Epithelial cell of proximal tubule (primary cell): ENCODE measurements at places on chromosomes 6 and 20.

DNA sequence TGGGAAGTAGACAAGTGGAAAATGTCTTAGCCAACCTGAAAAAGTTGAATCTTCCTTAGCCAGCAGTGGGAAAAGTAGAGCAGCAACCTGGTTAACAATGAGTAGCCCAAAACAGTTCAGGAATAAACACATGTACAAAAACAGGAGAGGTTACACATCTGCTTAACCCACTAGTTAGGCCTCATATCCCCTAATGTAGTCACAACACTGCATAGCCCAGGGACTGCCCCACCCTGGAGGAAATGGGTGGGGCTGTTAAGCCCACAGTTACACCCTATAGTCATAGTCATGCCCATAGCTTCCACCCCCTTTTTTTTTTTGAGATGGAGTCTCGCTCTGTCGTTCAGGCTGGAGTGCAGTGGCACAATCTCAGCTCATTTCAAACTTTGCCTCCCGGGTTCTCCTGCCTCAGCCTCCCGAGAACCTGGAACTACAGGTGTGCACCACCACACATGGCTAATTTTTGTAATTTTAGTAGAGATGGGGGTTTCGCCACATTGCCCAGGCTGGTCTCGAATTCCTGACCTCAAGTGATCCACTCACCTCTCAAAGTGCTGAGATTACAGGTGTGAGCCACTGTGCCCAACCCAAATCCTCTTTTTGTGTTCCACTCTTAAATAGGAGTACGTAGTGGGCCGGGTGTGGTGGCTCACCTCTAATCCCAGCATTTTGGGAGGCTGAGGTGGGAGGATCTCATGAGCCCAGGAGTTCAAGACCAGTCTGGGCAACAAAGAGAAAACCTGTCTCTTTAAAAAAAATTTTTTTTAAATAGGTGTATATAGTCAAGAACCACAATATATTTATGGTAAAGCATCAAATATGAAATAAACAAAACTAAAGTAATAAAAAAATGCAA lies 24.5 kb downstream of the ILRUN start:
- DNase-seq, result no peak

DNA sequence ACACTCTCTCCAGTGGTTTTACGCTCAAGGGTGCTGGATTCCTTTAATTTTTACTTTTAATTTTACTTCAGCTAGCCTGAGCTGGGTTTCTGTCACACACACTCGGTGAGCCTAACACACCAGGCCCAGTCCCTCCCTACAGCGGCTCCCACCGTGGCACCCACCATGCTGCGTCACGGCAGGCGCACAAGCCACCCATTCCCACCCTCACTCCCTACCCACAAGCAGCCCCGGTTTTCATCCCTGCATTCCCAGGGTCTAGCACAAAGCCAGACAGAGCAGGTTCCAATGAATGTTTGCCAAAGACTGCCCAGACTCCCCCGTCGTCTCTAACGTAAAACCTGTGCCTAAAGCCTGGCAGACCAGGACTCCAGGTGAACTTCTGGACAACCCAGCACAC lies 50.3 kb downstream of the MYH7B start:
- no peak for DNase-seq

GRCh38 chr20:20892328-20892727 lies 179.9 kb upstream of the RALGAPA2 start:
- no peak for DNase-seq

DNA sequence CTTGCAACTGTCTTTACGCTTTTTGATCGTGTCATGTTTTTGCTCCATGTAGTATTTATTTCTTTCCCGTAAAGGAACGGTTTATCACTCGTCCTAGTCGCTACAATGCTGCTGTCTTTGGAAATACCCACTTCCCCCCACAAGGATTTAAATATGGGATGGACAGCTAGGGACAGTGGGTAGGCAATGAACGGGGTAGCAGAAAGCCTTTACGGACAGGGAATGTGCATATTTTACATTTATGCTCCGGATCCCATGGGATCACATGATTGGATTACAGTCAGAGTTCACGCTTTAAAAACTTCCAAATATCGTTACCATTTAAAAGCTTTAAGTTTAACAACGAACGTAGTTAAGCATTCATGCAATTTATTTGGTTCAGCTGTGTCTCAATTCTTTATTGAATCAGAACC lies 1.2 kb downstream of the HIVEP1 start:
- no peak for DNase-seq

- no peak for DNase-seq
Observed at GRCh38 chr6:50862176-50862575, 43.5 kb downstream of the TFAP2B start.

DNA sequence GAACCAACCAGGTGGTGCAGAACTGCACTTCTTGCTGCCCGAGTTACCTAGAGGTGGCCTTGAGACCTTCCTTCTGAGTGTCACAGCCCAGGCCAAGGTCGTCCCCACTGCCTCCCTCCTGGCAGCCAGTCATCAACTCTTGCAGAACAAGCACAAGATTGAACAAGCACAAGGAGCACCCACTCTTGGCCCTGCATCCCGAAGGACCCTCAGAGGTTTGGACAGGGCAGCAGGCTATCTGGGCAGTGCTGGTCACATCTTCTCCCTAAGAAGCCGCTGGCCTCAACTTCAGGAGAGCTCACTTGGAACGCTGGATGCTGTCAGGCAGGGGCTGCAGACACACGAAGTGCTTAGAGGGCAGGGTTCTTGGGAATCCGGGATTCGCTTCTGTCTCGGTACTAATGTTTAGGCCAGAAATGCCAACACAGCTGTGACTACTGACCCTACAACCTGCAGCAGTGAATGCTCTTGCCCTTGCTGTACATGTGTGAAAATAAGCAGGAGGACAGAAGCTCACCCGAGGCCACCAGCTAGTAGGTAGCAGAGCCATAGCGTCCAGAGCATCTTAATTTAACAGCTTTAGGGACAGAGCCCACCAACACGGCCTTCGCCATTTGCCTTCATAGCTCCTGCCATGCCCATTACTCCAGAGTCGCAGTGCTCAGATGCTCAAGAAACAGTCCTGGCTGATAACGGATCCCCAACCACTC lies 4.0 kb upstream of the ACSS1 start:
- DNase-seq, result no peak

GRCh38 chr6:167590193-167590592 lies 236.5 kb upstream of the AFDN start:
- DNase-seq, result no peak

- DNase-seq, result no peak
Observed at GRCh38 chr20:5919626-5920544, 30.4 kb downstream of the TRMT6 start.

DNA sequence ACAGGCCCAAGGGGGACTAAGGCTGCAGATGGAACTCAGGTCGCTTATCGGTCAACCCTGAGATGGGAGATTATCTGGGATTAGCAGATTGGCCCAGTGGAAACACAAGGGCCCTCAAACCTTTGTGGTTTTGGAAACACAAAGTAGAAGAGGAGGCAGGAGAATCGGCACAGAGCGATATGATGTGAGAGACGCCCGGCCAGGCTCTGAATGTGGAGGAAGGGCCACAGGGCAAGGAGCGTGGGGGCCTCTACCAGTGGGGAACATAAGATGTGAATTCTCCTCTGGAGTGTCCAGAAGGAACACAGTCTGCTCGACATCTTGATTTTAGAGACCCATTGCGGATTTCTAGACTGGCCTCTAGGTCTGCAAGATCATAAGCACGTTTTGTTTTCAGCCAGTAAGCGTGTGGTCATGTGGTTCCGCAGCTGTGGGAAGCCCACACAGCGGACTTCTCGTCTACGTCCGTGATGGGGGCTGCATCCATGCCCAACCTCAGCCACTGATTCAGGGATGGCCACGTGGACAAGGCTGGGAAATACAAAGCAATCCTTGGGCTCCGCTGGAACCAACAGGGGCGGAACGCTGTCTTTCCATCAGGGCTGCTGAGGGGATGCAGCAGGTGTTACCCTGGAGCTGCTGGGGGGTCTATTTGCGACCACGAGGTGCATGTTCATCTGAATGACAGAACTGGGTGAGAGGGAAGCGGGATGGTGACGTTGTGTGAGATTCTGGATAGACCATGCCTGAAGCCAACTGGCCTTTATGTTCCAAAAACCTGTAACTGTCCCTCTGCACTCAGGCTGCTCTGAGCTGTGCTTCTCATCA lies 127.6 kb upstream of the PMEPA1 start:
- DNase-seq, result no peak

DNA sequence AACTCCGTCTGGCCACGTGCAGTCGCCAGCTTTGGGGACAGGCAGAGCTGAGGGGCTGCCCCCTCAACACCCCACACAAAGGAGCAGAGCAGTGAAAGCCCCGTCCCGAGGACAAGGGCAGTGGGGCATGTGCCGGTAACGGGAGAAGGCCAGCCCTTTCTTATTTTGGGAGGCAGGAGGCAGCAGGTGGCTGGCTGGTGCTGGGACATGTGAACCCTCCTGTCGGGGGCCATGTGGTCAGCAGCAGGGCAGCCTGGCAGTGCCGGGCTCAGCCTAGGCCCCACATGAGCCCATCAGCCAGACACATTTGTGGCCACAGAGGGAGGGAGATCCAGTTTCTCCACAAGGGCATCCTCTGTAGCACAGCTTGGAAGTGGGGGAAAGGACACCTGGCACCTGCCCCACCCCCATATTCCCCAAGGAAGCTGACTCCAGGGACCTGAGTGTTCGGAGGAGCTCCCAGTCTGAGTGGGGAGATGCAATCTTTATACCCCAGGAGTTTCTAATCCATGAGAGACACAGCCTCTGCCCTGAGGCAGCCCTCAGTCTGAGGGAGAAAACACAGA lies 137.6 kb downstream of the MRPL14 start:
- DNase-seq, result no peak

DNA sequence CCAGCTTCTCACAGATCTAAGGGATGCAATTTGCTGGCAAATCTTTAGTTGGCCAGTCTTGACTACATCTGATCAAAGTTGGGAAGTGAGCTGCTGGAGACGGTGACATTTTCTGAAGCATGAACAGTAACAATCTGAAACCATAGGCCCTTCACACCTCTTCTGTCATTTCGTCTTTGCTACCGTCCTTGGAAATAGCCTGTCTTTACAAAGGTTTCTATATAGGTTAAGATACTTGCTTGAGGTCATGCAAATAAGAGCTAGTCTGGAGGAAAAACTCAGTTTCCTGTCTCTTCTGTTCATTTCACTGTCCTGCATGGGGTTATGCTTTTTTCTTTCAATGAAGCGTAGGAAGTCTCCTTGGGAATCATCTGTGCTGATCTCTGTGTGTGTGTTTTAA lies 55.6 kb downstream of the CARMIL1 start:
- DNase-seq, result no peak

DNA sequence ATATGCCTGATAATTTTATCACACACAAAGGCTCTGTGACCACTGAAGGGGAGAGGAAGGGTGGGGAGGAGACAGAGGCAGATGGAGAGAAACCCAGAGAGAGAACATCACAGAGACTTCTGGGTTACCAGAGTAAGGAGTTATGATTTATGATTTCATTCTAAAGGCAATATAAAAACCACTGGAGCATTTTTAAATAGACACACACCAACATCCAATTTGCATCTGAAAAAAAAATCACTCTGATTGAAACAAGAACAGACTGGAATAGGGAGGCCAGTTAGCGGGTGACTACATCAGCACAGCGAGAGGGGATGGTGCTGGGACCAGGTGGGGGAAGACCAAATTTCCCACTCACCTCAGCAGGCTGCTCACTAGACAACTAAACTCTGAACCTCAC lies 104.8 kb downstream of the AGPAT4 start:
- no peak for DNase-seq
